ENCODE measurements at places on chromosomes 3 and 15. TPM values are rescaled to one million over a fixed set of nuclear protein-coding genes. Genes with fewer than 3 reads are reported as not detected.

Gene EIF4E3
- total RNA-seq, result 2.3 TPM

Gene AGBL1
- not detected for total RNA-seq

Gene DLL4
- total RNA-seq, result not detected

Gene MORC1
- not detected for total RNA-seq

Gene CAMKV
- not detected for total RNA-seq

Gene ZIC1
- total RNA-seq, result 10.9 TPM

Gene FAM43A
- total RNA-seq, result 17.6 TPM

Gene LDHAL6B
- not detected for total RNA-seq

DNA sequence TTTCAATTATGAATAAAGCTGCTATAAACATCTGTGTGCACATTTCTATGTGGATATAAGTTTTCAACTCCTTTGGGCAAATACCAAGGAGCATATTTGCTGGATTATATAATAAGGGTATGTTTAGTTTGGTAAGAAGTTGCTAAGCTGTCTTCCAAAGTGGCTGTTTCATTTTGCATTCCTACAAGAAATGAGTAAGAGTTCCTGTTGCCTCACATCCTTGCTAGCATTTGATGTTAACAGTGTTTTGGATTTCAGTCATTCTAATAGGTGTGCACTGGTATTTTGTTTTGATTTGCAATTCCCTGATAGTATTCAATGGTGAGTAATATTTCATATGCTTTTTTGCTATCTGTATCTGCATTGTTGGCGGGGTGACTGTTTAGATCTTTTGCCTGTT is 120.7 kb upstream of the MDFIC2 start:
- DNase-seq, result peak; percentile 14

GRCh38 chr3:72013084-72013483 is 228.1 kb upstream of the PROK2 start:
- no peak for DNase-seq

DNA sequence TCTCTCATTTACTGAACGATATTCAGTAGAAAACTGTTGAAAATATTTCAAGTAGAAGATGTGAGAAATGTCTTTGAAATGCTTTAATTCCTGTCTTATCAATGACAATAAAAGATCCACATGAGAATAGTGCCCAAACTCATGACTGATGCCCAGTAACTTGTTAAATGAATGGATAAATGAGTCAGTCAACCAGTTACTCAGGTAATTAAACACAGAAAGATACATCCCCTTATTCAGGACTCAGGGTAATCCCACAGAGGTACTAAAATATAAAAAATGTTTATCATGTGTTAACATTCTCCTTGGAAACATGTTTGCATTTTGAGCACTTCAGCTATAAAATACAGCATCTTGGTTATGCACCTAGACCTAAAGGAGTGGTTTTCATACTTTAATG is 169.5 kb downstream of the MBNL1 start:
- no peak for DNase-seq

GRCh38 chr15:73425510-73425909 is 17.5 kb upstream of the REC114 start:
- no peak for DNase-seq

- DNase-seq, result no peak
These were observed 296.2 kb downstream of the KBTBD8 start for GRCh38 chr3:67294341-67294740.

DNA sequence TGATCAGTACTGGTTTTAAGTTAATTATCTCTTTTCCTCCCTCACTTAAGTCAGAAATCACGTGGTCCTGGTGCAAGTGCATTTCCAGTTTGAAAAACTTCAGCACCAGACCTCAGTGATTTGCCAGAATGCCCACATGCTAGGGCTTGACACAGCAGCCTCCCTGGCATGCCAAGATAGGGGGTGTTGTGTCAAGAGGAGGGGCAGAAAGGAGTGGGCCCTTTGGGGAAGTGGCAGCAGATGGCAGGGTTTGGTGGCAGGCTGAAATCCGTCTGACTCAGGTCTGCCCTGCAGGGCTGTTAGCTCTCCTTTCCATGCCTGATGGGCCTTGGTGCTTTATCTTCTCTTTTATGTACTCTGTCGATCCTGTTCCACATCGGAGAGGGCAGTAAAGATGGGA is 23.4 kb downstream of the PXK start:
- DNase-seq, result no peak

DNA sequence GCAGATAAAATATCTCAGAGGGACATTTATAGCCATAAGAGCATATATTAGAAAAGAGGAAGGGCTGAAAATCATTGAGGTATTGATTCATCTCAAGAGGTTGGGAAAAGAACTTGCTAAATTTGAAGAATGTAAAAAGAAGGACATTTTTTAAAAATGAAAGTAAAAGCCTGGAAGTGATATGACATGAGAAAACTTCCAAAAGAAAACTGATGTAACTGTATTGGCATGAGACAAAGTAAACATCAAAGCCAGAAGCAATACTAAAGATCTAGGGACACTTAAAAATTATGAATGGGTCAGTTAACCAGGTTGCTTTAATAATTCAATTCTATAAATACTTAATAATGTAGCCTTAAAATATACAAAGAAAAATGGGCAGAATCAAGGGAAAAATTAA is 31.9 kb downstream of the CEP63 start:
- DNase-seq, result no peak

GRCh38 chr3:122936335-122936734 is 91.2 kb downstream of the SEMA5B start:
- no peak for DNase-seq

DNA sequence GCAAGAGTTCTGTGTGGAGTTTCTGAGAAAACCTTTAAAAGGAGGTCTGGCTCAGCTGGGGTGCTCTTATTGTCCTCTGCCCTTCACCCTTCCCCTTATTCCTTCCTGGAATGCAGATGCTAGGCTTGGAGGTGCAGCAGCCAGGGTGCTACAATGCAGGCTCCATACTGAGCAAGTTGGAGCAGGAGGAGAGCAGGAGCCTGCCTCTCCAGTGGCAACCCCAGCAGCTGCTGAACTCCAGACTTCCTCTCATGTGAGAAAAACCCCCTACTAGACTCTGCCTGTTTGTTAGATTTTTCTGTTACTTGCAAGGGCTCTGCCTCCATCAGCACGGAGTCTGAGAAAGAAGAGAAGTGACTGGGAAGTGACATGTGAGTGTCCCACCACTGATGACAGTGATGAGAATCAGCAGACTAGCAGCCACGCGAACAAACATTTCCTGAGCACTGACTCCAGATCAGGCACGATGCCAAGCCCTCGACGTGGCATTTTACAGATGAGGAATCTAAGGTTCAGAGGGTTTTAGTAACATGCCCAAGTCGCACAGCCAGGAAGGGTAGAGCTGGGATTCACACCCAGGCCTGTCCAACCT is 16.1 kb upstream of the RARRES1 start:
- no peak for DNase-seq

- no peak for DNase-seq
These were observed 20.4 kb downstream of the NUDT16 start for GRCh38 chr3:131401978-131402377.

DNA sequence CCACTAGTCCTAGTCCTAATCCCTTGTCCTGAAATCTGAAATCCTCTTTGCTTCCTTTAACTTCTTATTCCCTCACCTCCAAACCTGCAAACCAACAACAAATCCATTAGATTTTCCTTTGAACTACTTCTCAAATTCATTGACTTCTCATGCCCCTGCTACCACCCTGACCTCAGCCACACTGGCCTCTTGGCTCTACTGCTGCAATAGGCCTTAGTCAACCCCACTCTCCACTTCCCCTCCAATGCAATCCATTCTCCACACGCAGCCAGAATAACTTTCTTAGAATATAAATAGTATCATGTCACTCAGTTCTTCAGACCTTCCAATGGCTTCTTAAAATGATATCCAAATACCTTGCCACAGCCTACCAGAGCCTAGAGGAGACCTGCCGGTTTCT is 131.1 kb upstream of the GADL1 start:
- no peak for DNase-seq

DNA sequence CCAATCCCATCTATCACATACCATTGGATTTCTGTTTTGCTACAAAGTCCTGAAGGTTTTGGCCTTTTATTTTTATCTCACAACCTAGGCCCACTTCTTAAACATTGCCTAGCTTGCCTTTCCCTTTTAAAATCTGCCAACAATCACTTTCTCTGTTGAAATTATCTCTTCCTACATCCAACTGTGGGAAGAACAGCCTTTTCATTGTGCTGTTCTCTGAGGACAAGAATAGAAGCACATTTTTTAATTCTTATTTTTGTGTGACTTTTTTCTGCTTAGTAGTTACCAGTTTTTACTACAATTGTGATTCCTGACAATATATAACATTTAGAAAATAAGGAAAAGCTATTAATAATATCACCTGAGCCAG is 159.2 kb downstream of the CNTN6 start:
- DNase-seq, result no peak

DNA sequence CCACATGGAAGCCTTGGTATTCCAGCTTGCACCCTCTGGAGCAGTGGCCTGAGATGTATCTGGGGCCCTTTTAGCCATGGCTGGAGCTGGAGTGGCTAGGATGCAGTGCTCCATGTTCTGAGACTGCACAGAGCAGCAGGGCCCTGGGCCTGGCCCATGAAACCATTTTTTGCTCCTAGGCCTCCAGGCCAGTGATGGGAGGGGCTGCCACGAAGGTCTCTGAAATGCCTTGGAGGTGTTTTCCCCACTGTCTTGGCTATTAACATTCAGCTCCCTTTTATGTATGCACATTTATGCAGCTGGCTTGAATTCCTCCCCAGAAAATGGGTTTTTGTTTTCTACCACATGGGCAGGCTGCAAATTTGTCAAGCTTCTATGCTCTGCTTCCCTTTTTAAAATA is 43.0 kb upstream of the MYRIP start:
- no peak for DNase-seq

GRCh38 chr15:85388566-85389305 is 8.3 kb downstream of the AKAP13 start:
- no peak for DNase-seq
